ENCODE measurements at places on chromosomes 4 and X. TPM values are rescaled to one million over a fixed set of nuclear protein-coding genes. Genes with fewer than 3 reads are reported as not detected.

- H3K27ac ChIP-seq, result no peak overlapping the region
- H3K4me1 ChIP-seq, result no peaks in the 10 kb centered on the region
- H3K36me3 ChIP-seq, result no peaks in the 10 kb centered on the region
- peaks cover 5% of the 10 kb centered on the region for H3K27me3 ChIP-seq
- no peak for DNase-seq
Measured at GRCh38 chr4:151792995-151793394, 32.2 kb upstream of the GATB start.

Gene DLG3
- 6.6 TPM for polyA plus RNA-seq

DNA sequence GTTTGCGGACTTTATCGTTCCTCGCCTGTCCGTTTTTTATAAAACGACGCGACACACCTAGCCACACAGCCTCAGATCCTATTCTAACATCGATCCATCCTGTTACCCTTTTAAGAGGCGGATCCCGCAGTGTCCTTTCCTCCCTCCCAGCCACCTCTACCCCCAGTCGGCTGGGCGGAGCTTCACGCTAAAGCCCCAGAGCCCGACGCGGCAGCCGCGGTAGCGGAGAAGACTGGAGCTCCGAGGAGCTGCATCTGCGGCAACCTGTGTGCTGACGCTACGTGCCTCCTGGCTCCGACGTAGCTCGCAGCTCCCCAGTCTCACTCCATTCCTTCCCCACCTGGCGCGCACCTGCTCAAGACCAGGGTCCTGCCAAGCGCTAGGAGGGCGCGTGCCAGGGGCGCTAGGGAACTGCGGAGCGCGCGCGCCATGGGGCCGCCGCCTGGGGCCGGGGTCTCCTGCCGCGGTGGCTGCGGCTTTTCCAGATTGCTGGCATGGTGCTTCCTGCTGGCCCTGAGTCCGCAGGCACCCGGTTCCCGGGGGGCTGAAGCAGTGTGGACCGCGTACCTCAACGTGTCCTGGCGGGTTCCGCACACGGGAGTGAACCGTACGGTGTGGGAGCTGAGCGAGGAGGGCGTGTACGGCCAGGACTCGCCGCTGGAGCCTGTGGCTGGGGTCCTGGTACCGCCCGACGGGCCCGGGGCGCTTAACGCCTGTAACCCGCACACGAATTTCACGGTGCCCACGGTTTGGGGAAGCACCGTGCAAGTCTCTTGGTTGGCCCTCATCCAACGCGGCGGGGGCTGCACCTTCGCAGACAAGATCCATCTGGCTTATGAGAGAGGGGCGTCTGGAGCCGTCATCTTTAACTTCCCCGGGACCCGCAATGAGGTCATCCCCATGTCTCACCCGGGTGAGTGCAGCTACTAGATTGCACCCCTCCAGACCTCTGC, at the start of gene RNF128:
Gene RNF128, plus strand, starts transcription at position 217 of the 953 bp plus-strand sequence. Its CDS starts 213 bp downstream, at position 430.
- no peak within 1 kb of the TSS for H3K4me3 ChIP-seq
- no peaks in the 10 kb centered on the region for H3K4me1 ChIP-seq
- H3K36me3 ChIP-seq, result no peaks in the 10 kb centered on the region
- H3K27me3 ChIP-seq, result peaks cover 11% of the 10 kb centered on the region

Gene PDLIM3
- not detected for polyA plus RNA-seq

GRCh38 chr4:75752637-75753036, 28.3 kb downstream of the USO1 start:
- DNase-seq, result no peak
- no peaks in the 10 kb centered on the region for H3K4me1 ChIP-seq
- H3K27ac ChIP-seq, result no peak overlapping the region
- H3K27me3 ChIP-seq, result no peaks in the 10 kb centered on the region
- peaks cover 24% of the 10 kb centered on the region for H3K36me3 ChIP-seq

All from immature natural killer cell (primary cell).